ENCODE measurements at places on chromosomes 2 and 18.

- peak; percentile 12 for DNase-seq
Measured at GRCh38 chr18:31977270-31977872, 34.4 kb upstream of the TRAPPC8 start.

- no peak for DNase-seq
Measured at GRCh38 chr2:160381425-160381951, 112.1 kb downstream of the RBMS1 start.

- DNase-seq = no peak
Measured at GRCh38 chr18:24176727-24177416, 38.0 kb downstream of the CABYR start.

- DNase-seq = no peak
Measured at GRCh38 chr18:60112369-60112768, 212.6 kb downstream of the PMAIP1 start.

DNA sequence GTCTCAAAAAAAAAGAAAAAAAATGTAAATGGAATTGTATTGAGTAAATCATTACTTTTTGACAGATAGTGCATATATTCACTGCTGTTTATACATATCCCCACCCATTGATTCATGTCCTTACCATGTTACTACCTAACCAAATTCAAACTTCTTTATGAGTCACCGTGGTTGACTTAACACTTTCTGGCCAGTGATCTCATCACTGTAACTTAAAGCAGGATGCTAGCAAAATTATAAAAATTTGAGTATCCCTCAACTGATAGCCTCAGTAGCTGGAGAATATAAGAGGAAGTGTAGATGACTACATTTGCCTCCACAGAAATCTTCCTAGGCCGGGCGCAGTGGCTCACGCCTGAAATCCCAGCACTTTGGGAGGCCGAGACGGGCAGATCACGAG lies 13.4 kb downstream of the CNOT9 start:
- no peak for DNase-seq

DNA sequence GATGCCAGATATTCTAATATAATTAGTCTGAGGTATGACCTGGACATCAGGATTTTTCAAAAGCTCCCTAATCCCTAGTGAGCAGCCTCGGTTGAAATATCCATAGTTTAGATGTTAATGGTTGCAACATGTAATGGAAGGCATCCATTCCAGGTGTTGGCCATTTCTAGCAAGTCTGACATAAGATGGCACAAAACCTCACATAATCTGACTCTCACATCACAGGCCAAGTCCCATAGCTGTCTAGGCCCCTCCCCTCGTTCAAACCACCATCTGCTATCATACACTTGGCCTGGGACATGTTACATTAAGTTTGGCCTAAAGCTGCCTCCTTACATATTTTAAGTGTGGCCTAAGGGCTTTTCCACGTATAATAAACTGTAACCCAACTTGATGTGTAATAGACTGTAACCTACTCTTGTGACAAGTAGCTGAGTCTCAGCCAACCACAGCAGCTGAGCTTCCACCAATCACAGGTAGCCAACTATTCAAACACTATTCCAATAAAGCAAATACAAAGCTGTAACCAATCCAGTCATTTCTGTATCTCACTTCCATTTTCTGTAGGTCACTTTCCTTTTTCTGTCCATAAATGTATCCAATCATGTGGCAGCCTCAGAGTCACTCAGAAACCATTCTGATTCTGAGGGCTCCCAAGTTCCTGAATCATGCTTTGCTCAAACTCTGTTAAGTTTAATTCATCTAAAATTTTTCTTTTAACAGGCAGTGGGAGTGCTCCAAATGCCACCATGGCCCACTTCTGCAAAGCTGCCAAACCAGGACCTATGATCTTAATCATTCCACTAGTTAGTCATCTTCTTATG lies 59.4 kb downstream of the ADD2 start:
- DNase-seq = no peak

DNA sequence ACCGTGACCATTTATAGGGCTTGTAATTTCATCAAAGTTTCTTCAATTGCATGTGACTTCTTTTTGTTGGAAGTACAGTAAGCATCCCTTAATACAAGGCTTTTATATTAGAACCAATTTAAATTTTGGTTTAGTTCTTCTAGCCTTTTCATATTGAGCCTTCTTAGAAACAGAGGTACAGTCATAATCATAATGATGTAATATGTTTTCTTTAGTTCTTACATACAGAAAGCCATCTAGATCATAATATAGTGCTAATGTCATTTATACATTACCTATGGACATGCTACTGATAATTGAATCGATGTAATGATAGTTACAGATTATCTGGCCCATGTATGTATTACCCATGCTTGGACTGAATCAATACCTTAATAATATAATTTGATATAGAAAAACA lies 109.9 kb upstream of the OTX1 start:
- DNase-seq = no peak

Measured in T-cell (primary cell).